ENCODE measurements at places on chromosomes 3 and 15.

- DNase-seq = no peak
These were observed 18.1 kb downstream of the MYO1E start for GRCh38 chr15:59354417-59355031.

DNA sequence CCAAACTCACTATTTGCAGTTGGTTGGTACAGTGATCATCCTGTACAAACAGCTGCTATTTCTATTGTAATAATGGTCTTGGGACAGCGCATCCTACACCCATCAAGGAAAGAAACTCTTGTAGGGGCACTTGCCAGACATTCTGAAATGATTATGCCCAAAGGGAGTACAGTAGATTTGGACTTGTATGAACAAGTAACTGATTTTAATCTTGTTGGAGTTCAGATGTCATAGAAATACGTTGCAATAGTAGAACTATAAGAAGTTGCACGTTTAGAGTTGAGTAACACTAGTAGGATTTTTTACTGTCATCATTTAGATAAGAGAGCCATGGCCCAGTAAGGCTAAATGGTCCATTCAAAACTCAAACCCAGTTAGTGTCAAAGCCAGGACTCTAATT, 192.8 kb downstream of the SATB1 start:
- no peak for DNase-seq

- no peak for DNase-seq
These were observed 609.1 kb upstream of the GRM7 start for GRCh38 chr3:6251612-6252400.

DNA sequence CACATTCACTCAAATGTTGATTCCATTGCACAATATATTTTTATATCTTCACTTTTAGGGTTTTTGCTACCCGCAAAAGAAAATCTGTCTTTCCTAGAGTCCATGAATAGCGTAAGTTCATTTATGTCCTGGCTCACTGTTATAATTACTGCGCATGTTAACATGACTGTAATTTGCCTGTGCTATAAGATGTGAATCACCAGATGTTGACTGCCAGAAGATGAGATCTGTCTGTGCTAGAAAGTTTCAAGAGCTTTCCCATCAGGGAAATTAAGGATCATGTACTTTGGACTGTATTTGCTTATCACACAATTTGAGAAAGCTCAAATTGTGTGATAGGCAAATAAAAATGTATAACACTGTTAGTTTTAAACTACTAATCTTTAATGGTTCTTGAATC, 322.5 kb downstream of the CHL1 start:
- no peak for DNase-seq

DNA sequence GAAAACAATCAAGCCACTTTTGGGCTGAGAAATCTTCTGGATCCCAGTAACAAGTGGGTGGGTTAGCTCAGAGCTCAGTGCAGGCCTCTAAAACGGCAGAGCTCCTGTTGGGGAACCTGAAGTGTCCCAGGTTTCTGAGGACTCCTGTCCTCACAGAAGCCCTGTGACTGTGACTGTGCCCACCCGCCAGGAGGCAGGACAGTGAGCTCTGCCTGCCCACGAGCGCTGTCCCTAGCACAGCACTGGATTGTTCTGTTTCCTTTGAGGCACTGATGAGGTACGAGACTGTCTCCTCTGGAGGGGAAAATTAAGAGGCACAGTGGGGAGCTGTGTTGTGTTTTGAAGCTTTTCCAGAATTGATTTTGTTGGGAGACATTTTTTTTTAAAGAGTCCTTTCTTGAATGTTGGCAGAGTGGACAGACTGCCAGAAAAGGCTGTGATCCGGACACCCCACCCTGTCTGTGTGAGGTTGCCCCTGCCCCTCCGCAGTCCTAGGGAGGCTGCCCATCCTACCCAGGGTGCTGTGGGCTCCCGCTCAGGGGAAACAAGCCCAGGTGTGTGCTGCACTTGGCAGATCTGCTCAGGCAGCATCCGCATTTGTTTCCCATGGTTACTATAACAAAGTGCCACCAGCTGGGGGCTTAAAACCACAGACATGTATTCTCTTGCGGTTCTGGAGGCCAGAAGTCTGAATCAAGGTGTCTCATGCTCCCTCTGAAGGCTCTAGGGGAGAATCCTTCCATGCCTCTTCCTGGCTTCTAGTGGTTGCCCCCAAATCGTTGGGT, 66.6 kb upstream of the LARS2 start:
- no peak for DNase-seq

GRCh38 chr3:152126260-152126659, 142.5 kb upstream of the MBNL1 start:
- no peak for DNase-seq

GRCh38 chr3:69739204-69740102, at the start of gene MITF:
Gene MITF (plus strand): TSS chr3:69739464. CDS start chr3:69739598, 134 bp downstream.
- DNase-seq = no peak

GRCh38 chr15:52714968-52715367, 35.8 kb upstream of the ATOSA start:
- no peak for DNase-seq

All from NCI-H1092 treated with DMSO at 0.1 percent for 48 hours (cell line).